ENCODE measurements at places on chromosomes 12 and 14.

DNA sequence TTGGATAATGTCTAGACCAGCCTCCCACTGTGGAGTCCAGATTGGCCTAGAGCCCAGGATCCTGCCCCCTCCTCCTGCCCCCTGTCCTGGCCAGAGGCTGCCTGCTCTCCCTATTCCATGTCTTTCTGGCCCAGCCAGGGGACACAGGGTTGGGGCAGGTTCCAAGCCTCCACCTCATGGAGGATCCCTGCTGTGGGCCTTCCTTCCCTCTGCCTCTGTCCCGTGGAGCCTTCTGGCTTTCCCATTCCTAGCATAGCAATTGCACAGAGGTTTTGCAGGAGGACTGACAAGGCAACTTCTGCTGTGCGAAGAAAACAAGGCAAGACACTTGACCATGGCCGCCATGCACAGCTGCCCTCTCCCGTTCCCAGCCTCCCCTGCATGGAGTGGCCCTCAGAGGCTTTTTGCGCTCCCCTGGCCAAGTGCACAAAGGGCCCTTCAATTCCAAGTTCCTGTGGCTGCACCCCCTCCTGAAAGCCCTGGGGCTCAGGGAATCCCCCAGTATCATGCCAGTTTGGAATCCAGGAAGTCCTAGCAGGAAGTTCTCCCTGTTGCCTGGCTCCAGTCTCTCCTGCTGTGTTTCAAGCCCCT, 42.1 kb downstream of the KRT80 start:
- no peak for DNase-seq

- DNase-seq, result peak; percentile 80
These were observed 1.1 kb upstream of the HEBP1 start for GRCh38 chr12:13000925-13001774.

DNA sequence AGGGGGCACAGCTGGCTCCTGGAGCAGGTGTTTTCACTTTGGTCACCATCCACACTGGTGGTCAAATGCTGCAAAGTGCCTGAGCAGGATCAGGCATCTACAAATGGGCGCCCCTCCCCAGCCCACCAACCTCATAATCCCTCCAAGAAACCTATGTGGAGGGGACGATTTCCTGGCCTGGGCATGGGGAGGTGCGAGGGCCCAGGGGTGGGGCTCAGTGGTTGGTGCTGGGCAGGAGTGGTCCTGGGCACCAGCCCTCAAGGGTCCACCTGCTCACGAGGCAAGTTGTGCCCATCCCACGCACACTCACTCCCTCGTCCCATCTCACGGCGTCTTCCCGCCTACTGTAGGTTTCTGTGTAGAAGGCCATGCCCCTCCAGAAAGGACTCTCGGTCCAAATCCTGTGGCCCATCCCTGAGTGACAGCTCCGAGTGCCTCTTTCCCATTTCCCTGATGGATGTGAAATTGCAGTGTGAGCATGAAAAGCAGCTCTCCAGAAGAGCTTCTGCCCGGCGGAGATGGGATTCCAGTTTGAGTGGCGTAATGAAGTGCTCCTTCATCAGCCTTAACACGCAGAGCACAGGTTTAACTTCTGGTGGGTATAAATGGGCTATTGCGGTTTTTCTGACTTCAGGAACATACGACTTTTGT, 36.9 kb downstream of the SLC15A4 start:
- no peak for DNase-seq

DNA sequence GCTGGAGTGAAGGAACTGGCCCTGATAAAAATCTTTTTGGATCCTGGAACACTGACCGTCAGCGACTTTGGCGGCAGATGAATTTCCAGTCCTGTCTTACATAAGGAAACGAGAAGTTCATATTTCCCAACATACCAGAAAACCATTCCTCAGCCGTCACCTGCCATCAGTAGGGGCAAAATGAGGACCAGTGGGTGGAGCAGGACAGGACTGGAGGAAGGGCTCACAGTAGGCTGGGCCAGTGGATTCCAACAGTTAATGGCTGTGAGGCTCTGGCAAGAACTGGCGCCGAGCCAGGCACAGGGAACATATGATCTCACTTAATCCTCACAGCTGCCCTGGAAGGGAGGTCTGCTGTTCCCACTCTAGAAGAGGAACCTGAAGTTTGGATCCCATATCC, 67.2 kb upstream of the FAM181A start:
- no peak for DNase-seq

- no peak for DNase-seq
These were observed 4.1 kb downstream of the PHB2 start for GRCh38 chr12:6966351-6966750.

- no peak for DNase-seq
These were observed 10.5 kb upstream of the ZDHHC22 start for GRCh38 chr14:77151918-77152588.

- DNase-seq, result no peak
These were observed 1.2 kb downstream of the ZNF641 start for GRCh38 chr12:48349471-48349870.

DNA sequence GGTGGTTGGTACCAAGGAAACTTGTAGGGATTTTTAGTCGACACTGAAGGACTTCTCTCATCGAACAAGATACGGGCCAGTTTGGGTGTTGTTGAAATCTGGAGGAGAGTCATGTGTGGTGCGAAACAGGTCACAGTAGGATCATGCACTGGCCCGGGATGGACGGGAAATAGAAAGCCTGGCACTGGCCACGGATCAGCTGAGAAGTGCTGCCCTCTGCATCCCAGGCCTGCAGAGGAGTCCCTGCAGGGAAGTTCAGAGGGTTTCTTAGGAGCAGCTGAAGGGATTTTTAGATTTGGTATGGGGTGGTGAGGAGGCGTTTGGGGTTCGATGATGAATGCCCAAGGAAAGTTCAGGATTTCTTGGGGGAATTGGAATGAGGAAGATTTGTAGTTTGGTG, 63.1 kb downstream of the TSPAN9 start:
- DNase-seq, result no peak

- DNase-seq, result no peak
These were observed 444.1 kb downstream of the RAD51B start for GRCh38 chr14:68263563-68264259.

DNA sequence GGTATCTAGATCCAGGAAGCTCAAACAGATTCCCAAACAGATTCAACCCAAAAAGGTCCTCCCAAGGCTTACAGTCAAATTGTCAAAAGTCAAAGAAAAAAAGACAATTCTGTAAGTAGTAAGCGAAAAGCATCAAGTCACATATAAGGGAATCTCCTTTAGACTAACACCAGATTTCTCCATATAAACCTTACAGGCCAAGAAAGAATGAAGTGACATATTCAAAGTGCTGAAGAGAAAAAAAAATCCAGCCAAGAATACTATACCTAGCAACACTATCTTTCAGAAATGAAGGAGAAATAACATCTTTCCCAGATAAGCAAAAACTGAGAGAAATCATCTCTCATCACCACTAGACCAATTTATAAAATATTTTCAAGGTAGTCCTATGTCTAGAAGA, 79.6 kb upstream of the LGR5 start:
- no peak for DNase-seq

DNA sequence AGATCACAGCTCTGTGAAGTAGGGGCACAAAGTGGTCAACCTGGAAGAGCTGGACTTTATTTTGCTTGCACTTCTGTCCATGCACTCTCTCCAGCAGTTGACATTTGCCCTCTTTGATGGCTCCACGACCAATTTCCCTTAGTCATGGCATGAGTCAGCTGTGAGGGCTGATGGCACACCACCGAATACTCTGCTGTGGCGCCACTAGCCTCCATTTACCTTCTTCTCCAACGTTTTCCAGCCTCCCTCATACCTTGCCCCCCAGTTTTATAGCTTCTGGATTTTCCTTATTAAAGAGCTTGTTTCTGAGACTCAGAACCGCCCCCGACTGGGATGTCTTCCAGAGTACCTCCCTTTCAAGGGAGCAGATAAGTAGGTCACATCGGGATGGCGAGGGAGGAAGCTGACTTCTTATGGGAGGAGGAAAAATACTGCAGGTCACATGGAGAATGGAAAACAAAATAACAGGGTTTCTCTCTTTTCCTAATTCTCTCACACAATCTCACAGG, 17.6 kb downstream of the NINJ2 start:
- DNase-seq, result no peak

DNA sequence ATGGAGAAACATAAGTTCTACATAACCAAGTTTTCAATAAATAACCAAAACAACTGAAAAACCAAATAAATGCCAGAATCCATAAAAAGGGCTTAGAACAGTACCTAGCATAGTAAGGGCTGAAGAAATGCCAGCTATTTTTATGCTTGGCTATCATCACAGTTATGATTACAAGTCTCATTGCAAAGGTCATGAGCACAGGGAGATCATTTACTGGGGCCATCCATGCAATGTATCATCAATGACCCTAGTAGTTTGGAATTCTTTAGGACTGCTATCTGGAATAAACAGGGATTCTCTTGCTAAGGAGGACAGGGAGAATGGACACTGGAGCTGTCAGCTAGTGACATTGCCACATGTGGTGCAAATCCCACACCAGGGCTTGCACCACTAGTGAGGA, 92.5 kb upstream of the NAP1L1 start:
- no peak for DNase-seq

DNA sequence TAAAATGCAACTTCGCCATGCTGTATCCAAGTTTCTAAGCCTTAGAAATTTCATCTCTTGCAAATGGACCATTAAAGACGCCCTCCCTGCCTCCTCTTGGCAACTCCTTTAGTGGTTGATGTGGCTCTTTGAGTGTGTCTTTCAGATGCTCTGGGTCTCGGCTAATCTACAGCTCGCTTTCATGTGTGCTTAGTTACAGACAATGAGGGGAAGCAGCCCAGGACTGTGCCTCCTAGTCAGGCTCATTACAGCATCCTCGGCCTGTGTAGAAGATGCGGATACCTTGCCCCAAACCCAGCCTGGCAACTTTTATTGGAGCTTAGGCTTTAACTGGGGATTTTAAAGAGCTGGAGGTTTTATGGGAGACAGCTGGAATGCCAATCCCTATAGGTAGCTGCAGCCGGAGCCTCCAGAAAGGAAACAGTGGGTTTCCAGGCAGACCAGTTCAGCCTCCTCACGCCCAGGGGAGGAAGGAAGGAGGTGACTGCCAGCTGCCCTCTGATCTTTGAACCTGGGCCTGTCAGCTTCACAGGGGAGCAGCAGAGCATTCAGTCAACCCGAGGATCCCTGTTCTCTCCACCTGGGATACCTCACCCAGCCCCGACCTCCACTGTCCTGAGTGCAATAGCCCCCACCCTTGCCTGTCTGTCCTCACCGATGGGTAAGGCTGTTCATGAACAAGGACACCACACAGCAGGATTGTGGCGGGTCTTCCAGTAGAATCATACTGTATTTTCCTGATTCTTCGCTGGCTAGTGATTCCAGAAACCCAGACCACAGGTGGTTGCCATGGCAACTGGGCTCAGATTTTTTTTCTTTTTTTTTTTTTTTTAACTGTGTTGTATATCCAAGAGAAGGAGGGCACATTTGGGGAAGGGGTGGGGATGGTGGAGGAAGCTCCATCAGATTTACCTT, 638.5 kb downstream of the MED13L start:
- no peak for DNase-seq

DNA sequence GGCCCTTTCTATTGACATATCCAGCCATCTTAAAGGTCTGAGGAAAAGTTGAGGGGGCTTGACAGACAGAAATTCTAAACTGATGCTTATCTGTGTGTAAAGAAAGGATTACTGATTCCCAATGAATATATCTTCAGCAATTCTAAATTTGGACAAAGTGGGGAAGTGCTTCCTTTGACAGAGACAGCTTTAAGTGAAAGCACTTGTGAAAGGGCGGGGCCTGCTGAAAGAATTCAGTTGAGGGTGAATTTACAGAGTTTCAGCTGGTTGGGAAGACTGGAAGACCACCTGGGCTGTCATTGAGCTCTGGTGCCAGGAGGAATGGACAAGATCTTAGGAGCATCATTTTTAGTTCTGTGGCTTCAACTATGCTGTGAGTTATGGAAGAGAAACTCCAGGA, 412.5 kb upstream of the OR4E1 start:
- no peak for DNase-seq

Data from activated CD8-positive, alpha-beta memory T cell treated with anti-CD3 and anti-CD28 coated beads for 24 hours (primary cell).